ENCODE measurements at places on chromosomes 6 and 20.
A peak's percentile ranks its signal among the peaks of the same experiment; 100 is the strongest.

- no peak for DNase-seq
These were observed 131.7 kb downstream of the LRRC1 start for GRCh38 chr6:53926505-53926904.

GRCh38 chr6:120198033-120198432, 848.5 kb upstream of the MAN1A1 start:
- peak; percentile 24 for DNase-seq

DNA sequence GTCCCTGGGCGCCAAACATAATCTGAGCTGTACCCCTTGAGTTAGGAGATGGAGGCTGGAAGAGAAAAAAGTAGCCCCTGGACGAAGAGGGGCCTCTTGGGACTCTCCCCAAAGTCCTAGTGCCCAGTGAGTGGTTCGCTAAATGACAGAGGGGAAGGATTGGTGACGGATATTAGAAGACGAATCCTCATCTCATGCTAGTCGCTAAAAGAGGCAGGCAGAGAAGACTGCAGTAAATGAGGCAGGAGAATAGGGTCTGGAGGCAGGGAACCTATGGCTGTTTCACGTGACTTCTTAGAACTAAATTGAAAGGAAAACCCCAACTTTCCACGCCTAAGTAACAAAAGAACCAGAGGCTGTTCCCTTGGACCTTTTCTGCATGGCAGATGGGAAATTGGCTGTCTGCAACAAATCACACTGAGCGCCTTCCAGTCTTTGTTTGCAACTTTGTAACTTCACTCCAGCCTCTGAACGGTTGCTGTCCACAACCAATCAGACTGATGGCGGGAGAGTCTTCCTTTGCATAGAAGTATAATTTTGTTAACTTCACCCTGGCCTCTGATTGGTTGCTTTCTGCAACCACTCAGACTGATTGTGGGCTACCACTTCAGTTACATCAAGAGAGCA, 731 bp upstream of the RBL1 start:
- peak; percentile 7 for DNase-seq

- no peak for DNase-seq
These were observed 22.7 kb upstream of the CTAGE9 start for GRCh38 chr6:131733376-131734016.

DNA sequence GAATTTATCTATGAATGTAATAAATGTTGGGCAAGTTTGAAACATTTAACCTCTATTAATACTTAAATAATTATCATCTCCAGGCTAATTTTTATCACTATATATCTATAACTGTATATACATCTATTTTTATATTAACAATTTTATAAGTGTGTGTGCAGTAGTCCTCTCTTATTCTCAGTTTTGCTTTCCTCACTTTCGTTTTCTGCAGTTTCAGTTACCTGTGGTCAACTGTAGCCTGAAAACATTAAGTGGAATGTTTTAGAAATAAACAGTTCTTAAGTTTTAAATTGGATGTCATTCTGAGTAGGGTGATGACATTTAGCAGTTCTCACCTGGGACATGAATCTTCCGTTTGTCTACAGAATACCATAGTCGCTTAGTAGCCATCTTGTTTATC, 379.4 kb upstream of the MAN1A1 start:
- no peak for DNase-seq

GRCh38 chr6:51959744-51960383, 127.5 kb downstream of the PKHD1 start:
- peak; percentile 84 for DNase-seq

- no peak for DNase-seq
These were observed 35.8 kb upstream of the TMEM14A start for GRCh38 chr6:52635049-52635577.

- DNase-seq, result no peak
These were observed 123.5 kb downstream of the MAN1A1 start for GRCh38 chr6:119226089-119226488.

DNA sequence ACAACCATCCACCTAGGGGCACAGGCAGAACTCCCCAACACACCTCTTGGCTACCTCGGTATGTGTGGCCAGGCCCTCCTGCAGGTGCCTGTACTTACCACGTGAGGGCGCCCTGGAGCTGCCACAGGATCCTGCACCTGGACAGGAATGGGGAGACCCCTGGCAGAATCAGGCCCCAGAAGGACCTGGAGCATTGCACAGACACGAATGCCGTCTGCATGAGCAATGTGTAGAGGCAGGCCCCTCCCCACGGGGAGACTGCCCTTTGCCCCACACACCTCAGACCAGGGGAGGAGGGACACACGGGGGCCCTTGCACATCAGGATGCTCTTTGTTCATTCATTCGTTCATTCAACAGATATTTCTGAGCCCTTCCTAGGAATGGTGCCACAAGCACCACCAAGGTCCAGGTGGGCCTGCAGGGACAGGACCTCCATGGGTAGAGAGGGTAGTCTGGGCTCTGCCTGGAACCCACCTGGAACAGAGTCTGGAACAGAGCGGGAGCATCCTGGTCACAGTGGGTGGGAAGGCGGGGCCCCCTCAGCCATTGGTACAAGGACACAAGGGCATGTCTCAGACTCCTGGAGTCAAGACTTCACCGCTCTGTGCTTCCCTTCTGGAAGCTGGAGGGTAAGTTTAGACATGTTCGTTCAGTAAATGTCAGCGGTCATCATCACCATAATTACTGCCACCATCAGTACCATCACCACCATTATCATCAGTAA, 32.3 kb downstream of the YTHDF1 start:
- DNase-seq, result peak; percentile 74

DNA sequence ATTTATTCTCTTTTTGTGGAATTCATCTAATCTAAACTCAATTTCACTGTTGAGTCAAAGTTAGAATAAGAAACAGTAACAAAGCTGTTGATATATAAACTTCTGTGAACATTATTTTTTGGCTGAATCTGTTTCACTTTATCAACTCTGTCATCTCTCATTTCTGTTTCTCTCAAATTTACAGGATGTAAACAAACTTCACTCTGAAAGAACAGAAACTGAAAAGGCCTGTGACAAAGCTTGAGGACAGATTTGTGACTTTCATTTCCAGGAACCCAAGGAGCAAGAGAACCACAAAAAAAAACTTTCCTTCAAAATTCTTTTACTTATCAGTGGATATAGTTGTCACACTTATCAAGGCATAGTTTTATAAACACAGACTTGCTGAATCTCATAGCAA, 447.9 kb upstream of the OPRM1 start:
- DNase-seq, result no peak

DNA sequence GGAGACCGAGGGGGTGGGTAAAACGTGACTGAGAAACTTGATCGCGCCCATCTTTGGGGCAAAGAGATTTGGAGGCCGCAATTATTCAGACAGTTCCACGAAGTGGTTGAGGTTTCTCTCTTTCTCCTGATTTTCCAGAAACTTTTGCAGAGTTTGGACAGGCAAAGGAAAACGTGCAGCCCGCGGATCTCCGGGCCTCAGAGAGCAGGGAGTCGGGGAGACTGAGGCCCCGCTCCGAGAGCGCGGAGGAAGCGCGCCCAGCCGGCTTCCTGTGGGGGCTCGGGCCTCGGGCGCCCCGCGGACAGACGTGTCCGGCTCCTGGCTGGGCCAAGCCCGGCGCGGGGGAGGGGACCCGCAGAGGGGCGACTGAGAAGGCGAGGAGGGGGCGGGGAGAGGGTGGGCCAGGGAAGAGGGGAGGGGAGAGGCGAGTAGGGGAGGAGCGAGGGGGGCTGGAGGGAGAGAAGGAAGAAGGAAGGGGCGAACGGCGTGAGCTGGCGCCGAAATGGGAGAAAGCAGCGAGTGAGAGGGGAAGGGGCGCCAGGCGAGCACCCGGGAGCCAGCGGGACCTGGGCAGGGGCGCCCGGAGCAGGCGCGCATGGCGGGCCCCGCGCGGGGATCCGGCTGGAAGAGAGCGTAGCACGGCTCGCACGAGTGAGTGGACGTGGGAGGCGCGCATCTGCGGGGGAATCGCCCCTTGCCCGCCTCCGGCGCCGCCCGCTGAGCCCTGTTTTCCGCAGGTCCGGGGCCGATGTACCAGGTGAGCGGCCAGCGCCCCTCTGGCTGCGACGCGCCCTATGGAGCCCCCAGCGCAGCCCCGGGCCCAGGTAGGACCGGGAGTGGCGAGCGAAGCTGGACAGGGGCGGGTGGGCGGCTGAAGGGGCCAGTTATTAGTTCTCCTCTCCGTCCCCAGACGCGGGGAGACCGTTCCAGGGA, at the start of gene MDFI:
TSS of gene MDFI (plus strand) at position 467 of the 933 bp plus-strand sequence. CDS start at position 749, 282 bp downstream.
- DNase-seq, result peak; percentile 81

GRCh38 chr6:85641522-85641896, 1.2 kb downstream of the SYNCRIP start:
- DNase-seq, result no peak

GRCh38 chr6:149433405-149433804, 33.3 kb downstream of the SUMO4 start:
- no peak for DNase-seq

- no peak for DNase-seq
These were observed 22.6 kb downstream of the GHRH start for GRCh38 chr20:37238935-37239451.

- DNase-seq, result no peak
These were observed 42.2 kb downstream of the VSTM2L start for GRCh38 chr20:37945091-37945547.

- peak; percentile 90 for DNase-seq
These were observed 26.1 kb downstream of the TTLL2 start for GRCh38 chr6:167350731-167351655.

GRCh38 chr20:47231382-47232039, 125.0 kb downstream of the ZMYND8 start:
- DNase-seq, result no peak

GRCh38 chr20:37878835-37879599, 23.9 kb upstream of the VSTM2L start:
- no peak for DNase-seq

DNA sequence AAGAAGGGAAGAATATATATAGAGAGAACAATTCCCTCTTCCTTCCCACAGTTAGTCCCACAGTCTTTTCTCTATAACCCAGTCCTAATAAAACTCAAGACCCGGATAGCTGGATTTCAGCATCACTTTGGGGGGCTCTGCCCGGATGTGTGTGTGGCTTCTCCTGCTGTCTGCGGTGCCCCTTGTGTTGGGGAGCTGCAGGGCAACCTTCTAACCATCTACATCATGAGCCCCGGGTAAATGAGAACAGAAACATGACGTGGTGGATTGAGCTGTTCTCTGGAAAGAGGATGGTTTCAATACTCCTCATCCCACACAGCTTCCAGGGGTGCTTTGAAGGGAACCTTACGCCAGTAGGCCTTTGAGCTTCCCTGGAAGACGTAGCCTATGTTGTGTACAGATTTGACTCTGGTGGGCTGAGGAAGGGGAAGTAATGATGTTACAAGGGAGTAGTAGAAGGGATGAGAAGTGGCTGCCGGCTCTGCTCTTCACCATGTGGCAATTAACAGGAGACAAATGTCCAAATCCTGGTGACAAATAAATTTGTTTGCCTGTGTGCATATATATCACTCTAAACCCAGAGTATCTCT, 13.5 kb upstream of the PRDM1 start:
- DNase-seq, result no peak

DNA sequence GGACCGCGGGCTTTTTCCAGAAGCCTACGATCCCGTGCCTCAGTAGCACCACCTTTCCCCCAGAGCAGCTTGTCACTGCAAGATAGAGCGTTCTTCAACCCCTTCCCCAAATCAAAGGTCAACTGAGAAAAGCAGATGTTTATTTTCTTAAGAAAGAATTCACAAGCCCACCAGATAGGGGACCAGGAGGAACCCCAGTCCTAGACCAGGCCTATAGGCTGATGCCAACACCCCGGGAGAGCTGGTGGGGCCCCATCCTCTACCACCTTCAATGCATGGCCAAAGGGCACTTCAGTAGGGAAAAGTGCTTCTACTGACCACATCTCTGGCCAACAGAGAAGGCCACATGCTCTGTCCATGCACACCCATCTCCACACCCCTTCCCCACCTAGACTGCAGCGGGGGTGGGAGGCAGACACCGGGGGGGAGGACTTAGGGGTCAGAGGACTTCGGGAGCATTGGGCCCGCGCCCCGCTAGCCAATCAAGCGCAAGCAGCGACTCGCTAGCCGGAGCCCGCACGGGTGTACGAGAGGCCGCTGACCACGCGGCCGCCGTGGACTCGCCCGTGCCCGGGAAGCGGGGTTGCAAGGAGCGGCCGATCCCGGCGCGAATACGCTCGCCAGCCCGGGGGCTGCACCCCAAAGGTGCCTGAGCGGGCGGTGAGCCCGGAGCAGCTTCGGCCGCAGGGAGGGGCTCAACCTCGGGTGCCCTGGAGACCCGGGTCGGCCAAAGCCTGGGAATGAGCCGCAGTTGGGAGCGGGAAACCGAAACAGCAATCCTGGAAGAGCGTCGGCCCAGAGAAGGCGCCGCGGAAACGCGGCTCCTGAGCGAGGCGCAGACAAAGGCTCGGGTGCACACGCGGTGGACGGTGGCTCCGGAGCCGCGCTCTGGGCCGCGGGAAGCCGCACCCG, 2.8 kb downstream of the PDE10A start:
- DNase-seq, result peak; percentile 71

DNA sequence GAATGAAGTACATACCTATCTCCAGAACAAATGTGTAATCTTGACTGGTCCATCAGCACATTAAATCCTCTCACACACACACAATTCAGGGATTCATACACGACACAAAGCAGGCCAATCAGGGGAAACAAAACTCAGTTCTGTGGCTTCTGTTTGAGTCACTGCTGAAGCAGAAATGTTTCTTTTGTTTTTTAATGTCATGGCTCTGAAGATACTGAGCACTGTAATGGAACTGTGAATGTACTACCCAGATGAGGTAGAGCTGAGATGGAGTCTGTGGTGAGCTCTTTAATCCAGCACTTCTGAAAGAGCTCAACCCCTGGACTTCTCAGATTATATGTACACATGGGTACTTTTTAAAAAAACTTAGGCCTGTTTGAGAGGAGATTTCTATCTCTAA, 116.4 kb downstream of the THEMIS start:
- no peak for DNase-seq

DNA sequence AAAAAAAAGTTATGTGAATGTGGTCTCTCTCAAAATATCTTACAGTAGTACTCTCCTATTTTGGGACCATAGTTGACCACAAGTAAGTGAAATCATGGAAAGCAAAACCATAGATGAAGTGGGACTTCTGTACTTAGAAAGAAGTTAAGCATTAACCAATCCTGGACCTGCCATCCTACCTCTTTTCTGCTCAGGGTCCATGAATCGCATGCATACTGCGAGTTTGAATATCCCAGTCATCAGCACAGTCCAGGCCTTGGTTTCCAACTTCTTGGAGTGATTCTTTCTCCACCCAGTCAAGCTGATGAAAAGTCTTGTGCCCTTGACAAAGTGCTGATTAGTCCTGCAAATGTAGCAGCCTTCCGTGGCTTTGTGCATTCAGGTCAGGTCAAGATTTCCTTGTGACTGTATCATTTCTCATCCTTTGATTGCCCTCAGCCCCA, 46.0 kb downstream of the RNF217 start:
- DNase-seq, result no peak

DNA sequence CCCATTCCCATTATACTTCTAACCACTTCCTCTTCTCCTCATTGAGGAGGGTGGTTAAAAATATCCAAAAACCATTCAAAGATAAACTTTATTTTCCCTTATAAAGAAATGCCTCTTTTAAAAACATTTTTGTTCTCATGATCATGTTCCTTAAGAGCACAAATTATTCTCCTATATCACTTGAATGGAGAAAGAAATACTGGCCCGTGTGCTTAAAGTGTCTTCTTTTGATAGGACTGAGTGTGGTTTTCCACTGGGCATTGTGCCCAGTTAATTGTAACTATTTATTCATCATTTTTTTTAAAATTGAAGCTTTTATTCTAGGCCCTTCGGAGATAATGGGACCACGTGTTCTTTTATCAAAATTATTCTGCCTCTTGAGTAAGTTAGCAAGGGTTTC, 871.5 kb downstream of the QKI start:
- no peak for DNase-seq

- DNase-seq, result peak; percentile 53
These were observed 645 bp downstream of the DDX39B start for GRCh38 chr6:31541059-31541657.

- no peak for DNase-seq
These were observed 13.9 kb downstream of the JAG1 start for GRCh38 chr20:10659651-10660601.
